ENCODE measurements at places on chromosomes 12 and 14. TPM values are rescaled to one million over a fixed set of nuclear protein-coding genes. Genes with fewer than 3 reads are reported as not detected.

- peak; percentile 44 for DNase-seq
Observed at GRCh38 chr12:13223941-13224340, 27.4 kb downstream of the EMP1 start.

GRCh38 chr12:10227648-10228047 is 15.0 kb downstream of the GABARAPL1 start:
- no peak for DNase-seq

DNA sequence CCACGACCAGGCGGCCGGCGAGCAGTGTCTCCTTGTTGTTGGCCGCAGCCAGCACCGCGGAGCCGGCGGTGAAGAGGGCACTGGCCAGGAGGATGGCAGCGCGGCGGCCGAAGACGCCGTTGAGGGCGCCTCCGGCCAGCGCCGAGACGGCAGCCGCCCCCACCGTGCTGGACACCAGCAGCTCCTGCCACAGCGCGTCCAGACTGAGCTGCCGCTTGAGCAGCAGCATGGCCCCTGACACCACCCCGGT is 691 bp downstream of the SLC2A13 start:
- DNase-seq = no peak

DNA sequence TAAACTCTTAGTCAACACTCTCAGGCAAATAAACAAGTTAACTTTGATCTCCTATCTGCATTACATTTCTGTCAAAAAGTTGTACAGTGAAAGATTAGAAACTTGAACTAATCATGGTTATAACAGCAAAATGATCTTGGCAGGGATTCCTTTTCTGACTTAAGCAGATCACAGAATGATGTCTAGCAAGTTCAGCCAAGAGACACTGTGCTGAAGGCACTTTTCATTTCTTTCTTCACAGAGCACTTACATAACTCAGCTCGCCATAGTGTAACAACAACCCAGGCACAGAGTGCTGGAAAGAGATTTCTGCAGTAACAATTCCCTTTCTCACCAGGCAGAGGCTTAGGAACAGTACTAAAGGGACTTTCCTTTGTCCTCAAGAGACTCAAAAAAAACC is 19.6 kb upstream of the CSRP2 start:
- peak; percentile 87 for DNase-seq

GRCh38 chr12:102350070-102350469 is 130.3 kb downstream of the IGF1 start:
- DNase-seq = no peak

GRCh38 chr14:77902811-77903210 is 102.9 kb downstream of the ADCK1 start:
- peak; percentile 41 for DNase-seq

- no peak for DNase-seq
Observed at GRCh38 chr12:21429994-21430393, 7.5 kb upstream of the PYROXD1 start.

DNA sequence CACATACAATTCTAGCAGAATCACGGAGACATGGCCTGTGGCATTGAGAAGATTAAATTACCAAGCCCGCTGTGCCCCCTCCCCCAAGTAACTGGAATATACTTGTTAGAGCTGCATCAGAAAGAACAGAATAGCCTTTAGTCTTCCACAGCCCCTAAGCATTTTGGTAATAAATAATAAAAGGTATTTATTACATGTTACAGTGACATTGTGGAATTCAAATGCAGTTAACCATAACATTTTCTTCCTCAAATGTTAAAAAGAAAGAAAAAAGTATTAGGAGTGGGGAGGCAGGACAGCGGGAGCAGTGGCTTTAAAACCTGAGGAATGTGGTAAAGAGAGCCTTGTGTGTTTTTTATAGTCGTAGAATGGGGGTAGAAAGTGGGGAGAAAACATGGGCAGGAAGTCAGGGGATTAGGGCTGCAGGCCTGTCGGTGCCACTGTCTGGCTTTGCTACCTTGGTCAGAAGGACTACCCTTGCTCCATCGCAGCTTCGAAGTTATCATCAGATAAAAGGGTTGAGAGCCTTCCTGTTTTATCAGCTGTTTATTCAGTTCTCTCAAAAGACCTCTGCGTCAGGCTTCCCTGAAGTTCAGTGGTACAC is 255.9 kb downstream of the MSRB3 start:
- DNase-seq = no peak

DNA sequence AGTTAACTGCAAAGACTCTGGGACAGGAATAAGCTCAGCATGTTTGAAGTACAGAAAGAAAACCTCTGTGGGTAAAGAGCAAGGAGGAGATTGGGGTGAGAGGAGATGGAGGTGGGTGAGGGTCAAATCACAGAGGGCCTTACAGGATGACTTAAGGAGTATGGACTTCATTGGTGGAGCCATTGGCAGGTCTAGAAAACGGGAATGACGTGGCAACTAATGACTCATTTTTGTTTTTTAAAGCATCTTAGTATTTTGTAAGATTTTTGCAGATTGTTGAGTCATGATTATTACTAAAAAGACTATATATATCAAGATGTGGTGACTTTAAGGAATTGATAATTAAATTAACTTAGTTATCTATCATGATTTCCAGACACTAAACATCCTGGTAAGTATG is 18.5 kb downstream of the UTP20 start:
- DNase-seq = no peak

GRCh38 chr12:113202300-113203075 is 17.0 kb downstream of the RITA1 start:
- DNase-seq = no peak

GRCh38 chr12:110102255-110102654 is 21.9 kb upstream of the IFT81 start:
- peak; percentile 54 for DNase-seq

GRCh38 chr12:16636435-16637055 is 30.6 kb upstream of the LMO3 start:
- no peak for DNase-seq

DNA sequence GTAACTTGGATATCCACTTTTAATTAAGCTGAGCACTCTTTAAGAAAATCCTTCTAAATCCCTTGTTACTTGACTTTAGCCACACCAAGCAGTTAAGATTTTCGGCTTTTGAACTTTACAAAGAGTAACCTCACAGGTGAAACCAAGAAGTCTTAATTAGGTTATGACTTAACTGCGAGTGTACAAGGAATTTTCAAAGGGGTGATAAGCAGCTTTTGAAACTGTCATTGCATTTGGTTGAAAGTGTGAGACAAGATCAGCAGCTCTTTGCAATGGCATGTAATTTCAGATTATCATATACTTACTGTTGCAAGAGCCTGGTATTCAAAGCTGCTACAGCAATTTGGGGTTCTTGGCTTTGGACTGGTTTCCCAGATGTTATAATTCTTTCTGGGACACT is 137.5 kb downstream of the TMEM117 start:
- DNase-seq = no peak

GRCh38 chr14:75559451-75560222 is 18.8 kb upstream of the FLVCR2 start:
- DNase-seq = no peak

- no peak for DNase-seq
Observed at GRCh38 chr12:5969974-5970690, 25.1 kb upstream of the ANO2 start.

DNA sequence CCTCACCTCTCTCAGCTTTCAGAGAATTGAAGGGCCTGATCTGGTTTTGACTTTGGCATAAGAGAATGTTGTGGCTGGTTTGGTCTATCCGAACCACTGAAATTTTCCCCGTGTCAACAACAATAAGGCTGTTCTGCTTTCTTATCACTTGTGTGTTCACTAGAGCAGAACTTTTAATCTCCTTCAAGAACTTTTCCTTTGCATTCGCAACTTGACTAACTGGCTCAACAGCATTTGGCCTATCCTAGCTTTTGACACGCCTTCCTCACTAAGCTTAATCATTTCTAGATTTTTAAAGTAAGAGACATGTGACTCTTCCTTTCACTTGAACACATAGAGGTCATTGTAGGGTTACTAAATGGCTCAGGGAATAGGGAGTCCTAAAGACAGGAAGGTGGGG is 25.9 kb upstream of the EDDM3A start:
- no peak for DNase-seq

- DNase-seq = no peak
Observed at GRCh38 chr12:63935361-63935760, 90.9 kb downstream of the SRGAP1 start.

The KCNC2 gene
- 0.29 TPM for polyA plus RNA-seq

The TAS2R13 gene
- not detected for polyA plus RNA-seq

The C12orf43 gene
- 9.8 TPM for polyA plus RNA-seq

The RNU6-8 gene
- not detected for polyA plus RNA-seq

The IKZF4 gene
- 5.0 TPM for polyA plus RNA-seq

The MYRFL gene
- polyA plus RNA-seq = 0.21 TPM

The KRT73 gene
- not detected for polyA plus RNA-seq
